Astrocyte of the spinal cord (primary cell): ENCODE measurements at places on chromosomes 3 and 15.

- DNase-seq, result peak; percentile 41
Measured at GRCh38 chr15:36954486-36954885, 145.9 kb downstream of the MEIS2 start.

- DNase-seq, result no peak
Measured at GRCh38 chr3:107858876-107859275, 232.0 kb downstream of the CD47 start.

- DNase-seq, result no peak
Measured at GRCh38 chr15:52307847-52308246, 12.2 kb upstream of the MYO5C start.

DNA sequence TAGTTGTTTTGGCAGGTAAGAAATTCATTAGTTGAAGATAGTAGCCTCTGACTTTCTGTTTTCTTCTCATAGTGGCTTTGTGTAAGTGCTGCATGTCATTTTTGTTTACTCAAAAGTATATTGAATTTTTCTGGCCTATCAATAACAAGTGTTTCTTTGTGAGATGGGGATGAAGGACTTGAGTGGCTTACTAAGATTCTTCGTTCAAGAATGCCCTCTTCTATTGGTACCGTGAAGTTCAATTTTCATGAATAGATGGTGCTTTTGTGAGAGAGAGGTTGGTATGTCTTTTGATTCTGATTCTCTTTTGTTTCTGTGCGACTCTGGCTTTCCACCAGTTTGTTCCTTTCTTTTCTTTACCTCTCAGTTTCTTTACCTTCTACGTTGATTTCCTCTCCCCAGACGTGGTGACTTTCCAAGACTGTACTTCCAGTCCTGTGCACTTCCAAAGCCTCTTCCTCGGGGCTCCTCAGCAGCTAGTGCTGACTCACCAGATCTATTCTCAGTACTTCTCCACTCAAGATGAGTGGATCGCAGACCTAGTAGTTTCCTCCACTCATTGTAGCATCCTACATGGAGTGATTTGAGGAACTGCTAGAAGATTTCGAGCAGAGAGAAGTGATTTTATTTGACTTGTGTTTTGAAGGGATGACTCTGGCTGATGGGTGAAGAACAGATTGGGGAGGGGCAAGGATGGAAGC is 82.0 kb upstream of the EPHB3 start:
- DNase-seq, result no peak

DNA sequence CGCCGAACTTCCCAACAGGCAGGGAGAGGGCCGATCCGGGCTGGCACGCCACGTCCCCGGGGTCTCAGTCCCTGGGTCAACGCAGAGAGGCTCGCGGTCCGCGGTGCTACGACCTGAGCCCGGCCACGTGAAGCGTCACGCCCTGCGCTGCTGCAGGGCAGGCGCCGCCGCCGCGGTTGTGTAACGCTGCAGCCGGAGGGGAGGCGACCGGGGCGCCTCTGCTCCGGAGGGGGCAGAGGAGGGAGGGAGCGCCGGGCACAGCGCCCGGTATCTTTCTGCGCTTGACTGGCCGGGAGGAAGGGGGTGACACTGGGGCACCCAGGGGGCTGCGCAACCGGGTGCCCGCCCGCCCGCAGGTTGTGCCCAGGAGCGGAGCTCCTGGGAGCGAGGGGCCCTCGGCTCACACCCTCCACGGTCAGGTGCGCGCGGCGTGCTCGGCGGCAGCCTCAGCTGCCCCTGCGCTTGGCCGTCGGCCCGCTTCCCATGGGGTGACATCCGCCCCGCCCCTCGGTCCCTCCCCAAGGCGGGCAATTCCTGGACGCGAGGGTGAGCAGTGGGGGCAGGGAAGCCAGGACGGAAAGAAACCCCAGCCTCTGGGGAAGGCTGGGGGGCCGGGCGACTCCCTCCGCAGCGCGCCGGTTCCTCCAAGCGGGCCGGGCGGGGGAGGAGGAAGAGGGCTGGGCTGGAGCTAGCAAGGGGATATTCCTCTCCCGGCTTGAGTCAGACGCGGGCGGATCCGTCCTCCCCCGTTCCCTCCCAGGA is 852 bp upstream of the BHLHE40 start:
- DNase-seq, result peak; percentile 100

- peak; percentile 6 for DNase-seq
Measured at GRCh38 chr15:89462198-89462912, 34.0 kb downstream of the RHCG start.

DNA sequence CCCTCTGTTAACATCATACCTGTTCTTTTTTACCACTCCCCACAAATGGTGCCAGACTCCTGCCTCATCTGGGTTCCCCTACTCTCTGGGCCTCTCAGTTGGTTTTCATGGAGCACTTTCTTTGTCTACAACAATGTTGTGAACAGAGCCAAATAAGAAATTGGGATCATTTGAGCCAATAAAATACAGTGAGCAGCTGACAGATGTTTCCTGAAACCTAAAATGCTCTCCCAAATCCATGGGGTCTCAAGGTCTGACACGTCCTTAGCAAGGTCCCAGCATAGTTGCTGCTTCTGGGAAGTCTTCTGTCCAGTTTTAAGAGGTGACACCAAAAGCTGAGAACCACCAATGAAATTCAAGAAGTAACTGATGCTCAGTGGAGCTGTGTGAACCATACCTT is 1.7 kb downstream of the NMNAT3 start:
- no peak for DNase-seq

DNA sequence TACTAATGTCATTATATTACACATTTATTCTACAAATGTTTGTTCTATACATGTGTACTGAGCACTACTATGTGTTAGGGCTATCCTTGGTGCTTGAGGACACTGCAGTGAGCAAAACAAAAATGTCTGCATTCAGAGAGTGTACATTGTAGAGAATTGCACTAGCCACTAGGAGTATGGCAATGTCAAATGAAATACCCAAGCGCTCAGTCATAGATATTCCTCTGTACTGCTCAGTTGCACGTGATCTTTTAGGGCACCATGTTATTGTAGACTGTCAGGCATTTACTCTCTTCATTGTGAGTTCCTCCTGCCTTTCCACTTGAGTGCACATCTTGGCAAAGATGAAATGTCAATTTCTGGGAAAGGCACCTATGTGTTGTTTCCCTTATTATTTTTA is 36.8 kb downstream of the FNDC3B start:
- DNase-seq, result no peak

DNA sequence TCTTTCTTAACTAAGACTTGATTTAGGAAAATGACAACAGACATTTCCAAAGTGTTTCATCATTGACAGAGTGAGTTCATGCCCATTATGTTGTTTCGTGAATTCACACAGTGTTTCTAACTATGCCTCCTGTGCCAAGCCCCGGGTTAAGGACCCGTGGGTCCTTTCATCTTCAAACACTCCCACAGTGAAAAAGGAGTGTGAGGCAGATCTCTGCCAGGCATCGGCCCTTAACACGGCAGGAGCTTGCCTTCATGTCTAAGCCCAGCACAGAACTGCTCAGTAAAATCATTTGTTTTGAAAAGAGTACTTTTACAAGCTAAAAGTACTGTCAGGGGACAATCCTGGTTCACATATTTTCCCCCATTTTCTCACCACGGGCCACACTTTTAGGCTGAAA is 80.0 kb upstream of the FOXB1 start:
- no peak for DNase-seq

- no peak for DNase-seq
Measured at GRCh38 chr15:81120069-81120468, 14.0 kb upstream of the CFAP161 start.

DNA sequence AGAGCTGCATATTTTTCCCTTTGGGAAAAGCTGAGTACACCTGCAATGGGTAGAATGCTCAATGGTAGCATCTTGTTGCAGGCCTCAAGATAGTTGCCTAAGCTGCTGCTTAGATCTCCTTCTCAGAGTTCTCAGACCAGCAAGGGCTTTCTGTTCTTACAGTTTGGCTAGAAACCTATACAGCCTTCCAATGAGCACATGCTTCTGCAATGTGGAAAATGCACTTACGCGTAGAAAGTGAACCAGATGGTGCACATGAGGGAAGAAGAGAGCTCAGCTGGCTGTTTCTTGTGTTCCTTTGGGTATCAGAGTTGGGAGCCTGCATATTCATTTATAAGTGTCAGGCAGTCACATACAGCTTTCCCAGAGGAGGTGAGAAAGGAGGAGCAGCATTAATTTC is 136.4 kb downstream of the B3GALNT1 start:
- DNase-seq, result peak; percentile 38

GRCh38 chr15:74978503-74978902 is 16.9 kb upstream of the SCAMP5 start:
- DNase-seq, result peak; percentile 16

DNA sequence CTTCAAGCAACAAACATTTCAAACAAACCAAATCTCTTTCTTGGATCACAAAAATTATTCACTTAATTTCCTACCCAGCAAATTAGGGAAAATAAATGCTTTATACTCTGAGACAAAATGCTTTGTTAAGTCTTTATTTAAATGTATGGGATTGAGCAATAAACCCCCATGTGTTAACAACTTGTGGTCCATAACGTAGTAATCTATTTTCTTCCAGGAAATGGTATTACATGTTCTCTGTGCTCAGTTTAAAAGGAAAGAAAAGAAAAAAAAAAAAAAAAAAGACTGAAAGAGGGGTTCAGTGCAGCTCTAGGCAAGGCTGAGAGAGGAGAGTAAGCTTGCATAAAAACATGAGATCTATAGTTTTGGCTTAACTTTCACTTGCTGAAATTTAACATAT is 102.3 kb downstream of the PIK3CB start:
- no peak for DNase-seq

GRCh38 chr3:122100591-122101463 is 45.7 kb downstream of the CD86 start:
- DNase-seq, result no peak

DNA sequence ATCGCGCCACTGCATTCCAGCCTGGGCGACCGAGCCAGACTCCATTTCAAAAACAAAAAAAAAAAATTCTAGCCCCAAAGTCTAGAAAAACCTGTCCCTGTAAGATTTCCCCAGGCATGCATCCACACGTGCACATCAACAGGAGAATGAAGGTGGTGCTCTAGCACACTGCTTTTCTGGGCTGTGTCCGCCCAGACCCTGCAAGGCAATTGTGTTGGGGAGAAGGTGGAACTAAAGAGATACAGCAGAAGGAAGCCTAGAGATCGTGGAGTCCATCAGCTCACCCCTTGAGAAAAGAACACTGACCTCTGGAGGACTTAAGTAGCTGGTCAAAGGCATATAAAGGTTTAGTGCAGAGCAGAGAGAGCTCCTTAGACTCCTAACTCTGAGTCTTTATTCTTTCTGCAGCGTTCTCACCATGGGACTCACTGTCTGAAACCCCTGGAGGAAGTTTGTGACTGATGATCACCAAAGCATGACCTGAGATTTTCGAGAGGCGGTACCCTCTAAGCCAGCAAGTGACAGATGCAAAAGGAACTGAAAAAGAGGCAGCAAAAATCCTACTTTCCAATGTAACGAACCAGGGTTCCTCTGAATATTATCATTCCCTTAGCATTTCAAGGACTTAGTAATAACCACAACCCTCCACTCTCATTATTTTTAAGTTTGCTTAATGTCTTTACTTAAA is 179.8 kb downstream of the MEX3B start:
- no peak for DNase-seq

GRCh38 chr15:57343048-57343447 is 33.3 kb upstream of the CGNL1 start:
- DNase-seq, result no peak

- DNase-seq, result peak; percentile 10
Measured at GRCh38 chr3:3015185-3016089, 94.7 kb downstream of the IL5RA start.

- DNase-seq, result peak; percentile 68
Measured at GRCh38 chr3:36480911-36481648, 100.8 kb downstream of the STAC start.
